ENCODE measurements at places on chromosomes 2 and 18.

DNA sequence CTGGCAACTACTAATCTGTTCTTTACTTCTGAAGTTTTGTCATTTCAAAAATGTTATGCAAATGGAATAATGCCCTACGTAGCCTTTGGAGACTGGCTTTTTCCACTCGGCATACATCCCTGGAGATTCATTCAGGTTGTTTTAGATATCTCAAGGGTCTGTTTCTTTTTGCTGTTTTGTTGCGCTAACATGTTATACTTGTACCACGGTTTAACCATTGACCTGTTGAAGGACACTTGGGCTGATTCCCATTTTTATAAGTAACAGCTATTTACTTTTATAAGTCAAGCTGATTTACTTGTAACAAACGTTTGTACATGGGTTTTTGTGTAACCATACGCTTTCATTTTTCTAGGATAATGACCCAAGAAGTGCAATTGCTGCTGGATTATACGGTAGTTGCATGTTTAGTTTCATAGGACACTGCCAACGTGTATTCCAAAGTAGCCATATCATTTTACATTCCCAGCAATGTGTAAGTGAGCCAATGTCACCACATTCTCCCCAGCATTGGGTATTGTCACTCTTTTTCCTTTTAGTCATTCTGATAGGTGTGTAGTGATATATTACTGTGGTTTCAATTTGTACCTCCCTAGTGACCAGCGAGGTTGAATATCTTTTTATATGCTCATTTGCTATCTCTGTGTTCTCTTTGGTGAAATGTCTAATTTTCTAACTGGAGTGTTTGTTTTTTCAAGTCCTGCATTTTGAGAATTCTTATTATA lies 36.5 kb upstream of the STAT4 start:
- no peak for DNase-seq

DNA sequence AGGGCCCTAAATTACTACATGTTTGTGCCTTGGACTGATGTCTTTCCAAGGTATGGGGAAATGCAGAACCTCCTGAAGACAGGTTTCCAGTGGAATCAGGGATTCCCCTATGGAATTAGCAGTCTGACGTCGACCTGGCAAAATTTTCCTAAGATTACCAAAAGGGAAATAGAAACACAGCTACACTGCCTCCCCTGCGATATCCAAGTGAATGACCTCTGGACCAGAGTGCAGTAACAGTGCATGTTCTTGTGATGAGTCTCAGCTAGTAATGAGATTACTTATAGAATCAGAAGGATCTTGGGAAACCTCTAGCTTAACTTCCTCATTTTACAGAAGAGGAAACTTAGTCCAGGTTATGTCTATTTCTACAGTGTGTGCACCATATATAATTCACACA lies 21.3 kb upstream of the CHST9 start:
- no peak for DNase-seq

DNA sequence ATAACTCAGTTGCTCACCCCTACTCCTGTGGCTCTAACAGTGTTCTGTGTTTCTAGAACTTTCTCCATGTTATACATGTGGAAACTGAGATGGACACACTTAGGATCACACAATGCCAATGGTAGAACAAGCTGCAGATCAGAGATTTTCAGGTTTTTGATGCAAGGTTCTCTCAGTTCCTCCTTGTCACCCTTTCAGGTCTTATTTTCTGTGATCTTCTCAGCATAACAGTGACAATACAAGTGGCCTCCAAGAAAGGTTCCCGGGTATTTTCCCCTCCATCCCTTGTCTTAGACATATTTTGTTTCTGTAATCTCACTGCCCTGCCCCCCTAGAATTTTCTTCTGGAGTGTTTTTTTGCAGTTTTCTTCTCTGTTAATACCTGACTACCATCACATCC lies 6.2 kb upstream of the MGAT5 start:
- DNase-seq = no peak

- no peak for DNase-seq
Measured at GRCh38 chr2:33029926-33030325, 83.2 kb downstream of the LTBP1 start.

GRCh38 chr2:176468457-176469113 lies 199.3 kb downstream of the MTX2 start:
- no peak for DNase-seq

DNA sequence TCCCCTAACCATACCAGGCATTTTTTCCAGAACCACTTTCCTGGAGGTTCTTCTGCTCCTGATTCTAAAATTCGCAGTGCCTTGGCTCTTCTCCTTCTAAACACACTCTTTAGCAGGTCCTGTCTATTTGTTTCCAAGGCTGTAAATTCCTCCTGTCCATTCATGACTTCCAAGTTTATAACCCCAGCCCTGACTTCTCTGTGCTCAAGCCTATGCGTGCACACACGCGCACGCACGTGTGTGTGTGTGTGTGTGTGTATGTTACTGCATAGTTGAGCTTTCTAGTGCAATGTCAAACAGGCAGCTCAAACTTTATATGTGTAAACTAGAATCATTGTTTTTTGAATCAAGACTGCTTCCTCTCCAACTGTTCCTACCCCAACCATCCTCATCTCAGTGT lies 337.7 kb downstream of the LRRTM1 start:
- no peak for DNase-seq

- DNase-seq = no peak
Measured at GRCh38 chr18:25176518-25177042, 175.4 kb downstream of the ZNF521 start.

- DNase-seq = no peak
Measured at GRCh38 chr2:151200844-151201243, 60.8 kb downstream of the RBM43 start.

GRCh38 chr2:47070920-47071824 lies 83.9 kb downstream of the STPG4 start:
- DNase-seq = no peak

Measured in NCI-H1105 treated with DMSO at 0.1 percent for 48 hours (cell line).